Thyroid gland (tissue), 4 donors: ENCODE measurements at places on chromosomes 12 and 14. TPM values are rescaled to one million over a fixed set of nuclear protein-coding genes. Genes with fewer than 3 reads are reported as not detected.

PLEKHA5 gene
- 48.6 TPM for total RNA-seq

DNA sequence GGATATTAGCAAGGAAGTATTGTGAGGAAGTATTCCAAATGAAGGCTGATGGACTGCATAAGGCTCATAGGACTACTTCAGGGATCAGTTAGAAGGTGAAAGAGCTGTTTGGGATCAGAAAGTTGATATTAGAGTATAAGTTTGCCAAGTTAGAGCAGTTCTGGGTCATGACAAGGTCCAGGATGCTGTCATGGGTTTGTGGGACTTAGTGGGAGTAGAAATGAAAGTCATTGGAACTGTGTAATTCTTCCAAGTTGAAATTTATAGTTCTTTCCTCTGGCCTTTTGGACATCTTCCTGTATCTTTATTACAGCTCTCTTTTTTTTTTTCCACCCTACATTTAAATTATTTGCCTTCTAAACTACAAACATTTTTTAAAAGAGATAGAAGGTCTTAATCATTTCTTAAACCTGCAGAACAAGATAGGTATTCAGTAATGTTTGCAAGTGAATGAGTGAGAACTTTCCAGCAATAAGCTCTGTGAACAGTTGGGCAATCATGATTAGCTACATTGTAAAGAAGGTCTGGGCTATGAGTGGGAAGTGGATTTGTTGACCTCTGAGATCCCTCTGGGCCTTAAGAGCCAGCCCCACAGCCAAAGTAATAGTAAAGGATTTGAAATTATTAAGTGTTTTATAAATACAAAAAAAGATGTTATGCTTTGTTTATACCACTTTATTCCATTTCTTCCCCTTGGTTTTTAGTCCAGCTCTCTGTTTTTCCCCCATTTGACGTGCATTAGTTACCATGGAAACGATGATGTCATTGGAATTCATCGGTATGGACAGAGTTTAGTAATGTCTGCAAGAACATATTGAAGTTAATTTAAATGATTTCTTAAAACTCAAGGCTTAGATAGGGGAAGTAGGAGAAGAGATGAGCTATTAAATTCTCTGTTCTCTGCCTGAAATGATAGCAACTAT, 247.9 kb upstream of the ARHGAP5 start:
- no peak for DNase-seq
- H3K36me3 ChIP-seq: no peaks in the 10 kb centered on the region
- H3K4me1 ChIP-seq: no peaks in the 10 kb centered on the region
- no peaks in the 10 kb centered on the region for H3K27me3 ChIP-seq
- no peak overlapping the region for H3K4me3 ChIP-seq

- peaks cover 22% of the 10 kb centered on the region for H3K36me3 ChIP-seq
- H3K27ac ChIP-seq: no peak overlapping the region
- no peaks in the 10 kb centered on the region for H3K27me3 ChIP-seq
- no peak for DNase-seq
- peaks cover 4% of the 10 kb centered on the region for H3K4me1 ChIP-seq
- no peak overlapping the region for H3K4me3 ChIP-seq
Observed at GRCh38 chr12:131982041-131982440, 32.3 kb downstream of the EP400 start.

- no peaks in the 10 kb centered on the region for H3K27me3 ChIP-seq
- H3K4me3 ChIP-seq: no peak overlapping the region
Observed at GRCh38 chr14:62682208-62682607, 363.1 kb downstream of the KCNH5 start.
